Lung (tissue), 17 donors: ENCODE measurements at places on chromosomes 11 and 22. TPM values are rescaled to one million over a fixed set of nuclear protein-coding genes. Genes with fewer than 3 reads are reported as not detected.

GRCh38 chr11:113504586-113504985 is 29.4 kb upstream of the DRD2 start:
- H3K4me3 ChIP-seq: no peak overlapping the region
- H3K4me1 ChIP-seq: no peaks in the 10 kb centered on the region
- H3K27me3 ChIP-seq: no peaks in the 10 kb centered on the region
- DNase-seq: no peak
- H3K27ac ChIP-seq: no peak overlapping the region
- H3K36me3 ChIP-seq: no peaks in the 10 kb centered on the region

GRCh38 chr11:97860237-97860636 is 1160.5 kb upstream of the CNTN5 start:
- H3K27me3 ChIP-seq: no peaks in the 10 kb centered on the region
- H3K36me3 ChIP-seq: no peaks in the 10 kb centered on the region
- no peak overlapping the region for H3K27ac ChIP-seq
- H3K4me3 ChIP-seq: no peak overlapping the region

GRCh38 chr11:12707500-12707880 is 33.3 kb downstream of the TEAD1 start:
- H3K36me3 ChIP-seq: no peaks in the 10 kb centered on the region
- DNase-seq: no peak
- no peak overlapping the region for H3K4me3 ChIP-seq
- H3K4me1 ChIP-seq: peaks cover 32% of the 10 kb centered on the region
- H3K27ac ChIP-seq: no peak overlapping the region

GRCh38 chr11:71452199-71453036 is 585 bp upstream of the NADSYN1 start:
- H3K36me3 ChIP-seq: peaks cover 11% of the 10 kb centered on the region
- H3K27ac ChIP-seq: peak overlapping the region; percentile 94
- peaks cover 7% of the 10 kb centered on the region for H3K4me1 ChIP-seq
- no peaks in the 10 kb centered on the region for H3K27me3 ChIP-seq
- H3K4me3 ChIP-seq: peak overlapping the region; percentile 59

- H3K27me3 ChIP-seq: no peaks in the 10 kb centered on the region
- H3K27ac ChIP-seq: no peak overlapping the region
- no peak overlapping the region for H3K4me3 ChIP-seq
- H3K4me1 ChIP-seq: no peaks in the 10 kb centered on the region
- no peak for DNase-seq
Measured at GRCh38 chr22:27385261-27385998, 416.1 kb downstream of the MN1 start.

GRCh38 chr22:40107851-40108378 is 69.8 kb upstream of the TNRC6B start:
- H3K36me3 ChIP-seq: peaks cover 2% of the 10 kb centered on the region
- H3K27ac ChIP-seq: no peak overlapping the region
- DNase-seq: peak; percentile 14
- H3K27me3 ChIP-seq: no peaks in the 10 kb centered on the region
- peaks cover 8% of the 10 kb centered on the region for H3K4me1 ChIP-seq

- peaks cover 19% of the 10 kb centered on the region for H3K4me1 ChIP-seq
- no peaks in the 10 kb centered on the region for H3K27me3 ChIP-seq
- no peaks in the 10 kb centered on the region for H3K36me3 ChIP-seq
- H3K4me3 ChIP-seq: no peak overlapping the region
- peak; percentile 88 for DNase-seq
Measured at GRCh38 chr11:46342239-46342638, 5.0 kb upstream of the DGKZ start.

DNA sequence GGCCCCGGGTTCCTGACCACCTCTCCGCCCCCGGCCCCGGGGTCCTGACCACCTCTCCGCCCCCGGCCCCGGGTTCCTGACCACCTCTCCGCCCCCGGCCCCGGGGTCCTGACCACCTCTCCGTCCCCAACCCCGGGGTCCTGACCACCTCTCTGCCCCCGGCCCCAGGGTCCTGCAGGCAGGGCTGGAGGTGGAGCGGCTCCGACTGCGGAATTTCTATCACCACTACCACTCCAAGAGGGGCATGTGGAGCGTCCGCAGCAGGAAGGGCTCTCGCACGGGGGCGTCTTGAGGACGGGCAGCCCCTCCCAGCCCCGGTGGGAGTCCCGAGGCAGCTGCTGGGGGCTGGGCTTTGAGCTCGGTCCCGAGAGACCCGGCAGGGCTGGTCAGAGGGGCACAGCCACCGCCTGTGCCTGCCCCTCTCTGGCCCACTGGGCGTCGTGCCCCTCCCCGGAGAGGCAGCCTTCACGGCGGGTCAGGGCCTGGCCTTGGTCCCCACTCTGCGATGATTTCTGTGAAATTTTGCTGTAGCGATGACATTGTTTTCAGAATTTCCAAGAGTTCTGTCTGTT is 12.3 kb downstream of the B4GALNT4 start:
- H3K36me3 ChIP-seq: no peaks in the 10 kb centered on the region
- H3K27me3 ChIP-seq: no peaks in the 10 kb centered on the region
- H3K27ac ChIP-seq: no peak overlapping the region
- DNase-seq: no peak

- peak; percentile 1 for DNase-seq
- H3K4me3 ChIP-seq: no peak overlapping the region
- H3K27me3 ChIP-seq: no peaks in the 10 kb centered on the region
- no peaks in the 10 kb centered on the region for H3K36me3 ChIP-seq
- H3K4me1 ChIP-seq: no peaks in the 10 kb centered on the region
Measured at GRCh38 chr22:43477966-43478365, 66.2 kb downstream of the MPPED1 start.

The SLC35E4 gene
- total RNA-seq: 4.8 TPM

The OR52N4 gene
- total RNA-seq: 0.26 TPM

The OR8B3 gene
- total RNA-seq: not detected

The RIMBP3C gene
- total RNA-seq: 0.40 TPM

The STIP1 gene
- 107 TPM for total RNA-seq

The FDXACB1 gene
- 2.7 TPM for total RNA-seq
